Renal pelvis (tissue), 12 donors: ENCODE measurements at places on chromosomes 4 and X. TPM values are rescaled to one million over a fixed set of nuclear protein-coding genes. Genes with fewer than 3 reads are reported as not detected.

CAMK2D gene
- polyA plus RNA-seq: 71.4 TPM

- no peak for DNase-seq
Observed at GRCh38 chr4:157128395-157128794, 52.4 kb downstream of the GLRB start.

GRCh38 chrX:45166781-45167180 is 33.9 kb downstream of the DIPK2B start:
- no peak for DNase-seq

DNA sequence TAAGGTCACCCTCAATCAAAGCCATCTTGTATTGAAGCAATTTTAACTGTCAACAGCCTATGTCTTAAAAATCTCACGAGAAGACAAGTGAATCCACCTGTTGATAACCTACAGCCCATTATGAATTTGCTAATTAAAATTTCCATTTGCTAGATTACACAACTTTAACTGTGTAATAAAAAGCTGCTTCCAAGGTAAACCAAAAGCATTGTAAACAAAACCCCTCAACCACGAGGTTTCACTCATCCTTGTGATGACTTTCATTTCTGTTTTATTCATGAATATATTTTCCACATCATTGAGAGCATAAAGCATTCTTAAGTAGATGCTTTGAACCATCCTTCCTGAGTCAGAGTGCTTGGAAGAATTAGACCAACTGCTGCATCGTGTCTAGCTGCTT is 217.5 kb upstream of the GYPA start:
- DNase-seq: no peak

GLOD5 gene
- 1.4 TPM for polyA plus RNA-seq

DNA sequence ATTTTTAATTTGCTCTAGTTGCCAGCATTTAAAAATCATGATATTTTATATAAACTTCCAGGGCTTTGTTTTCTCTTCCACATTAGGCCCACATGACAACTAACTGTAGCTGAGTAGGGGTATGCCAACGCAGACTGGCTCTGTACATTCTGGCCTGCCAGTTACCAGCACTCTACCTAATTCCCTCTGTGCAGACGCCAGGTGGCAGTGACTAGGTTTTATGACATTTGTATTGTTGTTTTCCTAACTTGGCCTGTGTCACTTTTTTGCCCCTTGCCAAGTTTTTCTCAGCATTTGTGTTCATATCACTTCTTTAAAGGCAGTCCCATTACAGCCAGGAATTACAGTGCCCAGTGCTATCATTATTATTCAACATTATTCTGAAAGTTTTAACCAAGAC is 347.5 kb downstream of the NKX6-1 start:
- DNase-seq: no peak

- no peak for DNase-seq
Observed at GRCh38 chrX:17567187-17567586, 170.1 kb upstream of the SCML1 start.

SOWAHD gene
- 1.2 TPM for polyA plus RNA-seq

GRCh38 chr4:20543131-20543530 is 157.1 kb upstream of the PACRGL start:
- no peak for DNase-seq

DNA sequence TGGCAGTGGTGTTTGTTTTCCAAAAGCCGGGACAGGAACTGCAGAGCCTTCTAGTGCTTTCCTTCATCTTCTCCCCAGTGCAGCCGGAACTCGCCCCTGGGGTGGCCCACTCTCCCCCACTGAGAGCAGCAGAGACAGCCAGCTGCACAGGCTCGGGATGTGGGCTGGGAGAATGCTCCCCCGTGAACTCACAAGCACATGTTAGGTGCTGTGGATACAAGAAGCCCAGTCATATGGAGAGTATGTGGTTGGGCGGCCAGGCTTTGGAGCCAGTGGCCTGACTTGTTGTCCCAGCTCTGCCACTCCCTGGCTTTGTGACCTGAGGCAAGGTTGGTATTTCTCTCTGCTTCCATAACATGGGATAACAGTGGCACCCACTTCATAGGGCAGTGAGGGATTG is 9.4 kb upstream of the KIAA0232 start:
- no peak for DNase-seq

RTL9 gene
- polyA plus RNA-seq: 0.21 TPM

AGTR2 gene
- 92.7 TPM for polyA plus RNA-seq

NAA11 gene
- not detected for polyA plus RNA-seq

S100P gene
- 9.4 TPM for polyA plus RNA-seq

DNA sequence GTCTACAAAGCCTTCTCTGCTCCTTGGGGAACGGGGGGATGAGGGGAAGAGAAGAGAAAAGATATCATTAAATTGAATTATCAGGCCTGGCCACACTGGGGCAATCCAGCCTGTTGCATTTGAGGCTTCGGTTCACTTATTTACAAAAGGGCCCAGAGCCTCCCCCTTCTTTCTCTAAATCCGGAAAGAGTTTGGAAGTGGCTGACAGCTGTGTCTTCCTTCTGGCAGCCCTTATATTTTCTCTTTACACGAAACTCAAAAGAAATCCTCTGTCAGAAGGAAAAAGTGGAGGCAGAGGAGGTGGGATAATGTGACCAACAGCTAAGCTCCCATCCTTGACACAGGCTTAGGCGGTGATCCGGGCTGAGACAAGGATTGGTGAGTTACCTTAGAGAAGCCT is 158.3 kb upstream of the TAPT1 start:
- peak; percentile 51 for DNase-seq

- DNase-seq: peak; percentile 53
Observed at GRCh38 chr4:115851918-115852766, 738.7 kb upstream of the NDST4 start.

- peak; percentile 42 for DNase-seq
Observed at GRCh38 chr4:12746221-12746620, 737.9 kb downstream of the RAB28 start.

DNA sequence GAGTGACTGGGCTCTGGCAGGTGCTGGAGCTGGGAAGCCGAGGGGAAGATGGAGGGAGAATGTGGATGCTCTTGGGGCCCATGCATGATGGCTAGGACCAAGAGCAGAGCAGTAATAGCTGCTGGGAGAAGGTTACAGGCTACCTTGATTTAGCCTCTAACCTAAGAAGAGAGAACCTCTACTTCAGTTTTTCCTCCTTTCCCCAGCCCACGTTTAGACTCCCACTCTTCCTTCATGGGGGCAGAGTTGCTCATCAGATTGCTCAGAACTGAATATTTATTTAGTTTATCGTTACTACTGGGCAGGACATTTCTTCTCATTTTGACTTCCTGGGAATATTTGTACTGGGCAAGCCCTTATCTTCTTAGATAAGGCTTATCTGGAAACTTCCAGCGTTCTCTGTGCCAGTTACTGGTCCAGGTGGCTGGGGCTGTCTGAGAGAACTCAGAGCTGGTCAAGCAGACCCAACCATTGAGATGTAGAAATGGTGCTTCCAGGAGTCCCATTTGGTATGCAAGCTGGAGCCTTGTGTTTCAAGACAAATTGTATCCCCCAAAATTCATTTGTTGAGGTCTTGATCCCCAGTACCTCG is 442.9 kb upstream of the BOD1L1 start:
- no peak for DNase-seq

GRCh38 chr4:186761393-186761792 is 37.7 kb upstream of the FAT1 start:
- DNase-seq: no peak

GRCh38 chr4:39631700-39632079 is 7.0 kb downstream of the SMIM14 start:
- DNase-seq: no peak

DNA sequence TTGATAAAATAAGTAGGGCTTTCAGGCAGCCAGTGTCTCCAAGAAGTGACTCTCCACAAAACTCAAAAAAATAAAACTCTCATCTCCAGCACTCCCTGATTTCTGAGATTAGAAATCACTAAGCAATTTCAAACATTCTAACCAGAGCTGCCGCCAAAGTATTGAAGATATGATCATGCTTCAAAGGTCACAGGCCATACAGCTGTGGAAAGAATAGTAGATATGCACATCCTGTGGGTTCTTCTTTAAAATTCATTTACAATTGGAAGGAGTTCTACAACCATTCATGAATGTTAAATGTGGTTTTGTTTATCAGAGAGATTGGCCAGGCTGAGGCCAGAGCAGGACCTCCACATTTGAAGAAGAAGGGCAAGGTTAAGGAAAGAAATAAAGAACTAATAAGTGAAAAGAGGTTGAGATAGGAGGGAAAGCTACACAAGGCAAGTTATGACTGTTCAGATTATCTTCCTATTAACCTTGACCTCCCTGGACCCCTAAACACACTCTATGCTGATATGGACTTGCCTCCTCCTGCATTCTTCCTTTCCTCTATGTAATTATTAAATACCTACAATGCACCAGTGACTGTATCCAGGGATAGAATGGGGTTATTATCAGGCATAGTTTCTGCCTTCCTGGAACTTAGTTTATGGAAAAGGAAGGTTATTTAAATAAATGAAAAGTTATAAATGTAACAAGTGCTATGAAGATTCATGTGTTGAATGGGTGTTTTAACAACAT is 56.4 kb downstream of the USP38 start:
- DNase-seq: no peak
